ENCODE measurements at places on chromosomes 13 and 19.

DNA sequence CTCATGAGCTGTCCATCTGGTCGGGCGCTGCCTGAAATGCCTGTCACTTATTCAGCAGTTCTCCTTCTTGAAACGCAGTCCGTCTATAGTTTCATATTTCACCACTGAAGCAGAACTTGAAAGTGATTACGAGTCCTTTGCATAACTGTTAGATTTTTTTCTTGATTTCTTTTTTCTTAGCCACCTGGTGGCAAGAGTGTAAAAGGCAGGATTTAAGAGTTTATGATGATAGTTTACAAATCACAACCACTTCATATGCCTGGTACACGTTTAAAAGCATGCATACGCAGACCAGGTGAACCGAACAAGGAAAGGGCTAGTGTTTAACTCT lies 45.8 kb downstream of the GGACT start:
- no peak for DNase-seq

DNA sequence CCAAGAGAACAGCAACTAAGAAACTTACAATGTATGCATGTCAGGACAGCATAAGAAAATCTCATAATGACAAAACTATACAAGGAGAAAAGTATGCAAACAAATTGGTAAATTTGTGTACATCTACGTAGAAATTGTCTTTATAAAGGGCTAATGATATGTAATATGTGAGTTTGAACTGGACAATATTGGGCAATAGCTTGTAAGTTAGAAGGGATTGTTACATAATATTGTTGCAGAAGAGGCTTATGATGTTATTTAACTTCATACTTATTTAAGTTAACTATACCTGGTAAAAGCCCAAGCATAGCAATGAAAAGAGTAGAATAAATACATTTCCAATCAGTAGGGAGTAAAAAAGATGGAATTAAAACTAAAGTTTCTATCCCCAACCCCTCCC lies 134.0 kb downstream of the MAB21L1 start:
- DNase-seq, result no peak

DNA sequence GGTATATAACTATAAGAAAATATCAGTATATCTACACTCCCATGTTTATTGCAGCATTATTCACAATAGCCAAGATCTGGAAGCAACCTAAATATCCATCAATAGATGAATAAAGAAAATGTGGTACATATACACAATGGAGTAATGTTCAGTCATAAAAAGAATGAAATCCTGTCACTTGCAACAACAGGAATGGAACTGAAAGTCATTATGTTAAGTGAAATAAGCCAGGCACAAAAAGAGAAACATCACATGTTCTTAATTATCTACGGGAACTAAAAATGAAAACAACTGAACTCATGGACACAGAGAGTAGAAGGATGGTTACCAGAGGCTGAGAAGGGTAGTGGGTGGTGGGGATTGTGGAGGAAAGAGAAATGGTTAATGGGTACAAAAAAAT lies 665.2 kb downstream of the TBC1D4 start:
- DNase-seq, result no peak

DNA sequence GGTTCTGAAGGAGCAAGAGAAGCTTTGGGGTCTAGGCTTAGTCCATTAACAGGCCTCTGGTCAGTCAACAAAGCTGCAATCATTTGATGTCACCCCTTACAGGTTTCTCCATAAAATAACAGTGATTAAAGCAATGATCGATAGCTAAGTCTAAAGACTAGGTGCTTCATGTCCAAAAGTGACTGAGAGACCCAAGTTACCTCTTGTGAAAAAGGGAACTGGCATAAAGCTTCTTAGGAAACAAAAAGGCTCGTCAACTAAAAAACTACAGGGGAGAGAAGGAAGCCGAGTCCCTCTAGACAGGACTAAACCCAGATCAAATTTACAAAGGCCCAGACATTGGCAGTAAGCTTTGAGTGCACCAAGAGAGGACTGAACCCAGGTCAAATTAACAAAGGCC lies 2.2 kb downstream of the DCUN1D2 start:
- no peak for DNase-seq

- no peak for DNase-seq
These were observed at the start of gene SLITRK6 for GRCh38 chr13:85799097-85799582. TSS of gene SLITRK6 (minus strand) at chr13:85799419. CDS start at chr13:85796508, 2,911 bp downstream.

DNA sequence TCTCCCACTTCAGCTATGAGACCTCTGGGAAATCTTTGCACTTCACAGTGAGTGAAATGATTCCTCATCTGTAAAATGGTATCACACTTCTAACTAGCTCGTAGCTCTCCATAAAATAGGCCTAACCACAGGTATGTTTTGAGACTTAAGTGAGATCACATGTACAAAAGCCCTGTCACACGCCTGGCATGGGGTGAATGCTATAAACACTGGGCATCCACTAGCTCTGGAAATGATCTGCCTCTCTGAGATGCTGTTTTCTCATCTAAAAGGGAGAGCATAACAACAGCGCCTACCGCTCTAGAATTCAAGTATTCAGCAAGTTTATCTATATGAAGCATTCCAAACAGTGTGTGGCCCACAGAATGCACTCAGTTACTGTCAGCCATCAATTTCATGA lies 2.2 kb downstream of the AKT2 start:
- no peak for DNase-seq

- DNase-seq, result no peak
These were observed 88.8 kb downstream of the ANKRD10 start for GRCh38 chr13:110826101-110826500.
